Activated CD4-positive, alpha-beta T cell treated with anti-CD3 and anti-CD28 coated beads for 36 hours (primary cell): ENCODE measurements at places on chromosomes 1 and 21.

DNA sequence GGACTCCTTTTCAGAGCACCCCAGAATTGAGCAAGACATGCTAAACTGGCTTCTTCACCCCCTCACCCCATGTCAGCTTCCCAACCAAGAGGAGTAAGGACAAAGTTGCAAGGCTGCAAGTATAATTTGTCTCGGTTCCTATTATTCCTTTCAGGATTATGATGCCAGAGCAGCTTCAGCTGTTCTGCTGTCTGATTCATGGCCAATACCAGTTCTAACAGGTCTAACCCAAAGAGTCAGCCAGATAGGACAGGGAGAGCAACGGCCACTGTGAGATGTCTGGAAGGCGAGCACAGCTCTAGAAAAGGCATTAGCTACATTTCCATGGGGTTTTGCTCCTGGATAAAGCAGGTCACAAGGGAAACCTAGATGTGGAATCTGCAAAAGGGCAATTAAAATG lies 53.3 kb upstream of the HOOK1 start:
- no peak for DNase-seq

DNA sequence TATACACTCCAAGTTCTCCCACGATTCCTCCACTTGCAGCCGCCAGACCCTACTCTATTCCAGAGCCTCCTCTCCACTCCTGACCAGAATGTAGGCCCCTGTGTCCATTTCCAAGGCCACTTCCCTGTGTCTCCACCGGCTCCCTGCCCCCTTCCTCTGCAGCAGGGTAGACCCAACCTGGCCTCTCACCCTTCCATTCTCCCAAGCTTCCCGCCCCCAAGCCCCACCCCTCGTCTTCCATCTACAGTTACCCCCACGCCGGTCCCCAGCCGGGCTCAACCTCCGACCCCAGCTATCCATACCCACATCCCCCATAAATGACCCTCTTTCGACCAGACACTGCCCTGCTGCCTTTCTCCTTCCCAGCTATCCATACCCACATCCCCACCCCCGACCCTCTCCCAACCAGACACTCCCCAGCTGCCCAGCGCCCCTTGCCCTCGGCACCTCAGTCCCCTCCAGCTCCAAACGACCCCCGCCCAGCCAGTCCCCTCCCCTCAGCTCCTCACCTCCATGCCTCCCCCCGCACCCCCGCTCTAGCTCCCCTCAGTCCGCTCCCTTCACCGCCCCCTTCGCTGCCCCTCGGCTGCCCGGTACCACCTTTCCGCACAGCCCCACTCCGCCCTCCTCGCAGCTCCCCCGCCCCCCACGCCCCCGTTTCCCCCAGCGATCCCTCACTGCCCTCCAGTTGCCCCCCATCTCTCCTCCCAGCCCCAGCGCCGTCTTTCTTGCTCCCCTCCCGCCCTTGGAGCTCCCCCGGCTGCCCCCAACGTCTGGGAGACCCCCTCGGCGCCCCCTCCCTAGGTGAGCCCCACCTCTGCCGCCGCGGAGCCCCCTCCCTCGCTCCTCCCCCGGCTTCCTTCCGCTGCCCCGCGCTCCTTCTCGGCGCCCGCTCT lies 670 bp downstream of the RAB3B start:
- DNase-seq, result no peak

DNA sequence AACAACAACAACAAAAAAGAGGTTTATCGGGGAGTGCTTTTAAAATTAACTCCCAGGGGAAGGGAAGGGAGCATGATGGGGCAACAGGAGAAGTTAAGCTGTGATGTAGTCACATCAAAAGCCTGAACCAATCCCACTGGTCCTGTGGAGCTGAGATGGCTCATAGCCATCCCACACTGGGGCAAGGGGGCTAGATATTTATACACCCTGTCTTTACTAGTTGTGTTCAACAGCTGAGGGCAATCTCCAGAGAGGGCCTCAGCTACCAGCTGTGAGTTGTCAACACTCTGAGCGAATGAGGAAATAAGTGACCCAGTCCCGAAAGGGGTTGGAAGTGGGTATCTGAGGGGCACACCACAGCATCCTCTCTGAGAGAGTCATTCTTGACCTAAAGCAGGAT lies 31.0 kb upstream of the CREG1 start:
- no peak for DNase-seq

DNA sequence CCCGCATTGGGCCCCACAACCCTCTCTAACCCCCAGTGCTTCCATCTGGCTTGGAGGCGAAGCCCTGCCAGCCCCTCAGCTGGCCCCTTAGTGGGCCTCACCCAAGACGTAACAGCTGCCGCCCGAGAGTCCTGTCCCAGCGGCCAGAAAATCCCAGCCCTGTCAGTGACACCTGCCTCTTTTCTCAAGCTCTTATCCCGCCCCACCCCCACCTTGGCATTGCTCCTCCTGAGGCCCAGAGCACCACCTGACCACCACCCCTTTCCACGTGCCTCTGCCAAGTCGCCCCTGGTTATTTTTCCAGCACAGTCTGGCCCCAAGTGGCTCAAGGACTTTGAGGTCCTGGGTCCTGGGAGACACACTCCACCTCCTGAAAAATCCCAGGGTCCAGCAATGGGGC lies 5.9 kb upstream of the CTRC start:
- no peak for DNase-seq

- DNase-seq, result no peak
These were observed 189.8 kb downstream of the CLIC6 start for GRCh38 chr21:34858559-34858958.
